Anterior cingulate cortex (tissue), 58 donors: ENCODE measurements at places on chromosomes 5 and 9.

GRCh38 chr9:2120926-2121689 lies 106.0 kb downstream of the SMARCA2 start:
- DNase-seq, result no peak

GRCh38 chr5:107519900-107520354 lies 150.8 kb downstream of the EFNA5 start:
- DNase-seq, result no peak

DNA sequence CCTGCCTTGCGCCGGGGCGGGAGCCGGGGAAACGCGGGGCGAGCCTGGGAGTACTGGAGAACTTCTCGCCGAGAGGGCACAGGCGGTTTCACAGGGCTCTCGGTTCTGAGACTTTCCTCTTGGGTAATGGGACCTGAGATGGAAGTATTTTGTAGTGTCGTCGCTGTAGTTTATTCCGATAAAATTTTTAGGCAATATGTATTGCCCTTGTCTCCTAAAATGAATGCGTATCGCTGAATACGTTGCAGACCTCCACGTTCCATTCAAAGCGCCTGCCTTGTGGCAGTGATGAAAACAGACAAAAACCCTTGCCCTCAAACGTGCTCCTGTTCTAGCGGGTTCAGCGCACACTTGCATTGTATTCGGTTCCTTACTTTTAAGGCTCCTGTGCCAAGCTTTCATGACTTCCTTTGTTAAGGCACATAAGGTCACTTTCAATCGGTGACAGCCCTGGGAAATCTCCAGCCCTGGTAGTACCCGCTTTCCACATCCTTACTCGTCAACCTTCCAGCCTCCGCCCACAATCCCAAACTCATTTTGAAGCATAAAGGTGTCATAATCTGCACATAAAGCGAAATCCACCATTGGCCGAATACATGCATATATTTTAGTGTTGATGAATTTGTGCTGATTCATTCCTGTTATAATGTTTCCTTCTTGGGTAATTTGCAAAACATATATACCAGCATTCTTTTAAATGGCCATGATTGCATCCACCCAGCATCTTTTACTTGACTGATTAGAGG lies 694 bp downstream of the RMI1 start:
- peak; percentile 28 for DNase-seq

- no peak for DNase-seq
Observed at GRCh38 chr5:151248651-151249050, 4.3 kb upstream of the GM2A start.

DNA sequence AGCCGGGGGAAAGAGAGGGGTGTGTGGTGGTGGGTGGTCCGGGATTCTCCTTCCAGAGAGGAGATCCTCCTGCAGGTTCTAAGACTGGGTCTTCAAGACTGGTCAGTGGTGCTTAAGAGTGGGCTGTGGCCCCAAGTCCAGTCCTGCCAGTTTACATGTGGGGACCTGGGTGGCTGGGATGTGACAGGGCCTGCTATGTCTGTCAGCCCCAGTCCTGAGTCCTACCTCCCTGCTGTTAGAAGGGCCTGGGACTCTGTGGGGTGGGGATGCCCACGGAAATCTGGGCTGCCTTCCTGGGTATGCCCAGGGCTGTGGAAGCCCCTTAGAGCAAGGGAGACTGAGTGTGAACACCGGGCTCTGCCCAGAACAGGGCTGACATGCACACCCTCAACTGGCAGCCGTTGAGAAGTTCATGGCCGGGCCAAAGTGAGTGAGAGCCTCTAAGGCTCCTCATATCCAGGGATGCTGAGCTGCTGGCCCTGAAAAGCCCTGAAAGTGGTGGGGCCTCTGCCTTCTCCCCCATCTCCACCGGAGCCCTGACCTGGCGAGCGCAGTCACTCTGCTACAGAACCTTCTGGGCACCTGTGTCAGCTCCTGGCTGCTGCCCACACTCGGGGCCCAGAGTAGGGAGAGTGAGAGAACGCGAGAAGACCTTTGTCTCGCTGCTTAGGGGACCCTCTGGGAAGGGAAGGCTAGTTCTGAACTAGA lies 1.7 kb downstream of the PHF2 start:
- DNase-seq, result no peak

DNA sequence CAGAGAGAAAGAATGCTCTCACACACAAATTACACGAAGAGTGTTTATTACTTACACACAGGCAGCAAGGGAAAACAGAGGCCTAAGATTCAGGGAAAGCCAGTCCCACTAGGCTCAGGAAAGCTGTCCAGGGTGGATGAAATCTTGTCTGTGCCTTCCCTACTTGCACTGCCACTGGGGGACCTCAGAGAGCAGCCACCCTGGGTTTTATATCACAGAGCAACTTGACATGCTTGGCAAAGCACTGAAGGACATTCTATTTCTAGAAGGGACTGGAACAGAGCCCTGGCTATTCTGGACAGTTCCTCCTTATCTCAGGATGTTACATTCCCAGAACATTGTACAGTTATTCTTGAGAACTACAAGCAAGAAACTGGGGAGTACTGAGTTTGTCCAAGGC lies 7.5 kb upstream of the PRSS3 start:
- no peak for DNase-seq

DNA sequence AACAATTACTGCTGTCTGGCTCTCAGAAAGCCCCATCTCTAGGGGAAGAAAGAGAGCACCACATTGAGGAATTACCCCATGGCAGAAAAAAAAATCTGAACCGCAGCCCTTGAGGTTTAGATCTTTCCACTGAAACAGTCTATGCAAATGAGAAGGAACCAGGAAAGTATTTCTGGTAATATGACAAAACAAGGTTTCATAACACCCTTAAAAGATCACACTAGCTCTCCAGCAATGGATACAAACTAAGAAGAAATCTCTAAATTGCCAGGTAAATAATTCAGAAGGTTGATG lies 427.1 kb downstream of the PRELID2 start:
- DNase-seq, result no peak

GRCh38 chr5:174535669-174536068 lies 188.7 kb upstream of the MSX2 start:
- DNase-seq, result no peak

GRCh38 chr9:27634879-27635278 lies 61.6 kb upstream of the C9orf72 start:
- DNase-seq, result no peak

GRCh38 chr5:72410688-72411295 lies 90.6 kb downstream of the PTCD2 start:
- DNase-seq, result no peak

DNA sequence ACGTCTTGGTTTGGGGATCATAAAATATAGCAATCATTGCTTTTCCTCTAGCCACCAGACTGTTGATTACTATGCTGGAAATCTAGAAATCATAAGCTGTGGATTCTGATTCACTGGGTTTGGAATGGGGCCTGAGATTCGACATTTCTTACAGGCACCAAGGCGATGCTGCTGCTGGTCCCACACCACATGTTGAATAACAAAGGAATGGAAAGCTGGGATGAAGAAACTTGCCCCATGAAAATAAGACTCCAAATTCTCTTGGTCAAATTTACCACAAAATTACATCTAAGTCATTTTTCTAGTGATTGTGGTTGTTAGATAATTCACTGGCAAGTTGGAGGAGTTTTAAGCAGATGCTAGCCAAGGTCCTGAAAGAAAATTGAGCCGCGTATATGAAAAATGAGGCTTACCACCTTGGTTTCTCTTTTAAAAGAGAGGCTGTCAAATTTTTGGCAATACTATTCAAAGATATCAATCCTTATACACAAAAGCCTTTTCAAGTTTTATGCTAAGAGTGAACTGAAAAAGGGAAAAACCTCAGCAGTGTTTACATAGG lies 23.0 kb upstream of the MEIKIN start:
- DNase-seq, result no peak

GRCh38 chr5:176170084-176170483 lies 68.1 kb upstream of the SIMC1 start:
- DNase-seq, result no peak

GRCh38 chr5:56319526-56320181 lies 86.5 kb upstream of the ANKRD55 start:
- no peak for DNase-seq

DNA sequence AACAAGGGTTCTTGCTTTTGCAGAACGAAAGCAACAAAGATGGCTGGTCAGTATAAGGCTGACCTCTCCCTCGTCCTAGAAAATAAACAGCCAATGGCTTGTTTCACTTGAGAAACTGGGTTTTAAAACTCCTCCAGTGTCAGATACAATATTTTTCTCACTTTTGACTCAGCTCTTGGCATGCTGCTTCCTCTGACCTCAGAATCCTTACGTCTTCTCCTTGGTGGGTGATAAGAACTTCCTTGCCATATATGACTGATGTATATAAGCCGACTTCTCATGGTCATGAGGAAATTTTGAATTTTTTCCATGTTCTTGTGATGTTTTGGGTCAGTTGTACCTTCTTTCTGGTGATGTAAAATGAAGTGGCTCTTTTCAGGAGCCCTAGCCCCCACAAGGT lies 3.8 kb downstream of the ZNF618 start:
- DNase-seq, result no peak

DNA sequence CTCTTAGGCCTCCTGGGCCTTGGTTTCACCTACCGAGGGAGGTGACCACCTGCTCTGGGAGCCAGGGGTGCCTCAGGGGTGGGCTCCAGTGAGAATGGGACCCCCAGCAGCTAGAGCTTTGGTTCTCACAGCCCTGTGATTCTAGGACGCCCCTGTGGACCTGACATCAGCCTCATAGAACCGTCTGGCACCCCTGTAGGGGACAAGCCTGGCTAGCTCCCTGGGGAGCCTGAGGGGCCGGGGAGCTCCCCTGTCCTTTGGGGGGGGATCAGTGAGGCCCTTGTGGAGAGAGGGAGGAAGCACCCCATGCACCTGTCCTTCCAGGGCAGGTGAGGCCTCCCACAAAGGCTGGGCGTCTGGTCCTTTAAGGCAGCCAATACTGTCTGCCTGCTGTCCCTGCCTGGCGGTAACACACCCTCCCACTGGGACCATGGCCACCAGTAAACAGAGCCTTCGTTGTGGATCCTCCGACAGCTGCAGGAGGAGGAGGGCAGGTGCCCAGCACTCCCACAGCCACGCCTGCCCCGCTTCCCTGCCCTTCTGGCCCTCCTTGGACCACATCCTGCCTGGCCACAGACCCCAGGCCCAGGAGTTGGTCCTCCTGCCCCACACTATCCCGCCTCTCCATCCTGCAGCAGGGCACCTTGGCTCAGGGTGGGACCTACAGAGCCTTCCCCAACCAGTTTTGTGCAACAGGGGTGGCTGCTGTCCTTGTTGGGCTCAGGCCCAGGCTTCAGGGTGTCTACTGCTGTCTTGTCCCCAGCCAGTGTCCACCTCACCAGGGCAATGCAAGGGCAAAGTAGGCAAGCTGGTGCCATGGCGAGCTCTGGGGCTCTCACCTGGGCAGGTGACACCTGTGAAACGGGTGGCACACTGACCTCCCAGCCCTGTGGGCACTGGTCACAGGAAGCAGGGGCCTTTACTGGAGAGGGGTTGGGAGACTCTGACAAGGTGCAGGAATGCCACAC lies 3.0 kb upstream of the TUBB4B start:
- DNase-seq, result no peak
